AG04449 (cell line): ENCODE measurements at places on chromosomes 2 and 18.

- no peak for DNase-seq
These were observed 47.1 kb downstream of the PRKCE start for GRCh38 chr2:45698554-45698953.

DNA sequence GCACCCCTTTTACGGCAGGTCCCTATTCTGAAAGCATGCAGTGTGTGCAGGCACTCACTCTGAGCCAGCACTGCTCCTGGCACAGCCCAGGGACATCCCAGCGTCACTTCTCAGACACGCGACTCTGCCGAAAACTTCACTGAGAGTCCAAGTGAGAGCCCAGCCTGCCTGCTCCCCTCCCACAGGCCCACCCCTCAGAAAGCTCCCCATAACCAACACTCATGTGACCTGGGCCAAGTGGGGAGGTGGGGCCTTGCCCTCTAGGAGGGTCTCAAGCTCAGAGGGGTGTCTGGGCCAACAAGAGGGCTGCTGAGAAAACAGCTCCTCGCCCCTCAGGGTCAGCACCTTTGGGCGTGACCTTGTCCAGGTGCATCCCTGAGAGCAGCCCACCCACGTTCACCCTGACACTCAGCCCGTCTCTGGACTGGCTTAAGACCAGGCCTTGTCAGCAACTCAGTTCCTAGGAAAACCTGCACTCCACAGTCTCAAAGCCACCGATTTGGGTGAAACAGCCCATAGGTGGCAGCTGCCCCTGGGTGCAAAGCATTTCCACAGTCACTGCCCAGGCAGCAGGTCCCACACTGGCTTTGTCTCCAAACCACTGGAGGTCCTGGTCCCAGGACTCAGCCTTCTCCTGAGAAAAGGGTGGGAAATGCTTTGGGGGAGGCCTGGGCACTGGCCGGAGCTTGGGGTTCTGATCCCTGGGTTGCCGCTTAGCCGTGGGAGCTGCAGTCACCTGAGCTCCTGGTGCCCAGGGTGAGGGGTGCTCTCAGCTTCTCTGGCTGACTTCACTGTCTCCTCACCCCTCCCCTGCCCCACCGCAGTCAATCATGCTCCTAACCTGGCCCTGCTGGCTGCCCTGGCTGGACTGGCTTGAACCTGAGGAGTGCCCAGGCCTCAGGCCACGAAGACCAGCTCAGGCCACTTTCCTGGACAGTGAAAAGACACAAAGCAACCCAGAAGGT is 209.6 kb downstream of the HDAC4 start:
- no peak for DNase-seq

GRCh38 chr18:36493349-36494159 is 196.0 kb downstream of the FHOD3 start:
- DNase-seq = no peak

- DNase-seq = no peak
These were observed 34.0 kb downstream of the UXS1 start for GRCh38 chr2:106159866-106160785.

DNA sequence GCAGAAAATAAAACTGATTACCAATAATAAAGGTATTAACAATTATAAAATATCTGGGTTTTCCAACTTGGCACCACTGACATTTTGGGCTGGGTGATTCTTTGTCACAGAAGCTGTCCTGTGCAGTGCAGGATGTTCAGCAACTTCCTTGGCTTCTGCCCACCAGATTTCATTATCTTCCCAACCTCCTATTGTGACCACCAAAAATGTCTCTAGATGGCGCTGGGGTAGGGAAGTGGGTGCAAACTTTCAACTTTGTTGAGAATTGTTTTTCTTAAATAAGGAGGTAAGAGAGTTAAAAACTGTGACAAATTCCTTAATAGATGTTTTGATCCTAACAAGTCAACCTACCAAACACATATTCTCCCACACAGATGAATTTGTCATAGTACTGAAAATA is 90.1 kb downstream of the GAREM1 start:
- no peak for DNase-seq

- no peak for DNase-seq
These were observed 55.6 kb upstream of the IMP4 start for GRCh38 chr2:130286983-130287655.

- DNase-seq = no peak
These were observed 16.0 kb downstream of the CCNT2 start for GRCh38 chr2:134934641-134935040.
